ENCODE measurements at places on chromosomes 5 and 9.

- DNase-seq: no peak
- no peak overlapping the region for H3K4me3 ChIP-seq
- H3K27me3 ChIP-seq: no peaks in the 10 kb centered on the region
- H3K27ac ChIP-seq: no peak overlapping the region
These were observed 186.0 kb upstream of the KLF4 start for GRCh38 chr9:107675351-107676259.

- no peaks in the 10 kb centered on the region for H3K27me3 ChIP-seq
- H3K4me3 ChIP-seq: no peak overlapping the region
- DNase-seq: no peak
- H3K27ac ChIP-seq: no peak overlapping the region
These were observed 8.4 kb downstream of the GFI1B start for GRCh38 chr9:132986640-132987620.

- no peak for DNase-seq
- peaks cover 19% of the 10 kb centered on the region for H3K4me1 ChIP-seq
- H3K27ac ChIP-seq: no peak overlapping the region
- H3K36me3 ChIP-seq: no peaks in the 10 kb centered on the region
- no peak overlapping the region for H3K4me3 ChIP-seq
- H3K27me3 ChIP-seq: no peaks in the 10 kb centered on the region
These were observed 18.5 kb downstream of the OSTF1 start for GRCh38 chr9:75106857-75107256.

DNA sequence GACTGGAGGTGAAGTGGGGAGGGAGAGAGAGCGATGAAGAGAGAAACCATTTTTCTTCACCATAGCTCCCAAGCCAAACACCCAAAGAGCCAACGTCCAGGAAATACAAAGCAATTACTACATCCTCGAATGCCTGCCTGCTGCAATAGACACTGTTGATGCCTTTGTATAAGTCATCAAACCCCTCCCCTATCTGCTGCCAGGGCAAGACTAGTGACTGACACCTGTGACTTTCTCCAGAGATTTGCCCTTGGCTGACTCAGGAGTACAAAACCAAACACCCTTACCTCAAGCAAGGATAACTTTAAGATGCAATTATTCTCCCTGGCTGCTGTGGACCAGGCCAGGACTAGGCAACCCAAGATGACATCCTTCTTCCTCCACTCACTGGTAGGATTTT is 81.8 kb upstream of the RASA1 start:
- H3K4me3 ChIP-seq: no peak overlapping the region
- no peak for DNase-seq
- no peak overlapping the region for H3K27ac ChIP-seq

DNA sequence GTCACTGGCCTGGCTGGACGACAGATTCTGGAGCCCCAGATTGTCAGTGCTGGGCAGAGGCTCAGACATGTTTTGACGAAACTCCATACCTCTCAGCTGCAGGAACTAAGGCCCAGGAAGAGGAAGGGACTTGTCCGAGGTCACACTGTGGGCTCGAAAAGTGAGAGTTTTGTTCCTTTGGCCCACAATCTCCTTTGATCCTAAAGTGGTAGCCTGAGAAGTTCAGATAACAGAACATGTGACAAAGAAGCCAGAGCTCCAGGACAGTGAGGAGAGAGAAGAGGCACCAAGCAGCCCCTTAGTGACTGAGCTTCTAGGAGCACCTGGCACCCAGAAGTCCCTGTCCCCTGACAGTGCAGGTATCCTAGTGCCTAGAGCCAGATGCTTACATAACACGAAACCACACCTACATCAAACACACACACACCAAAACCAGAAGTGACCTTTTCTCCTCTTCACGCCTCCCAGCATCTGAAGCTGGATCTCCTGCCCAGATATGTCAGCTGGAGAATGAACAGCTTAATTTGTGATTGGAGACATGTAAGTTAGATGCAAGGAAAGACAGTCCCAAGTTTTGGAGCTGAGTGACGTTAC is 88.9 kb downstream of the ADRB2 start:
- no peak overlapping the region for H3K27ac ChIP-seq
- H3K4me1 ChIP-seq: no peaks in the 10 kb centered on the region
- no peaks in the 10 kb centered on the region for H3K36me3 ChIP-seq
- DNase-seq: no peak
- no peaks in the 10 kb centered on the region for H3K27me3 ChIP-seq
- no peak overlapping the region for H3K4me3 ChIP-seq

DNA sequence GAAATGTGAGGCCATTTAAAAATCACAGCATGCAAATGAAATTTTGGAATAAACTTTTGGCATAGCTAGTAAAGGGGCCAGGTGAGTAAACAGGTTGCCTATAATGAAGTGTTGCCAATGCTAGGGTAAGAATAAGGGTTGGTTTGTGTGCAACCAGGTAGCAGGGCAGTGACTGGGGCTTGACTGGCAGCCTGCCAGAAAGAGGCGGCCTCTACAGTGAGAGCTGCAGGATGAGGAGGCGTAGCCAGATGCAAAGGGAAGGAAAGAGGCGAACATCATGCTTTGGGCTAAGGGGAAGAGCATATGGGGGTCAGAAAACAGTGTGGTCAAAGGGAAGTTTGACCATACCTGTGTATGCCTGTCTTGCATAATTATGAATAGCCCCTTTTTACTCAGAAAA is 70.6 kb downstream of the MAST4 start:
- DNase-seq: no peak
- H3K27ac ChIP-seq: no peak overlapping the region
- H3K27me3 ChIP-seq: no peaks in the 10 kb centered on the region

GRCh38 chr5:104540448-104540847 is 977.9 kb upstream of the NUDT12 start:
- no peaks in the 10 kb centered on the region for H3K36me3 ChIP-seq
- H3K4me3 ChIP-seq: no peak overlapping the region
- no peaks in the 10 kb centered on the region for H3K4me1 ChIP-seq
- H3K27ac ChIP-seq: no peak overlapping the region
- no peak for DNase-seq

DNA sequence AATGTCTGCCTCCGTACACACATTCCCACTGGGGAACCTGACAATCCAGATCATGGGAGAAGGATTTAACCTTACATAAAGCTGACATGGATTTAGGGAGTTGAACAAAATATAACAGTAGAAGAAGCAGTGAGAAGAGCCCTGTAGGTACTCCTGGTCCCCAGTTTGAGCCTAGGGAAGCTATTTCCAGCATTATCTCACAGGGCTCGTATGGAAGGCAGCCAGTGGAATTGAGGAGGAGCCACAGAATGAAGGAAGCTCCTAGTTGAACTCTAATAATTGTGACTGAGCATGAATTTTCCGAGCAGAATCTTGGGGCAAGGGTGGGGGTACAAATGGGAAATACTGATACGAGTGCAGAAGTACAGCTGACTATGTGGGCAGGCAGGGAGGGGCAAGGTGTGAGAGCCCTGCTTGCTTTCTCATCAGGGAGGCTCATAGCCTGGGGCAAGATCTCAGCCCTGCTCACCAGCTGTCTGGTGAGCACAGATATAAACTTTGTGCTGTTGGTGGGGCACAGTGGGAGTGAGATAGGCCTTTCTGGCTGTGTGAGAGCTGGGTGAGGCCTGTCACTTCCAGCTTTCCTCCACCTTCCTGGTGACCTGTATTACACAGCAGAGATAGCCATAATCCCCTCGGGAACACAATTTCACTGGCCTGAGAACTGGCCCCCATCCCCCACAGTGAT is 290.7 kb upstream of the IL12B start:
- H3K27ac ChIP-seq: no peak overlapping the region
- no peak for DNase-seq
- H3K4me3 ChIP-seq: no peak overlapping the region
- H3K27me3 ChIP-seq: no peaks in the 10 kb centered on the region
- no peaks in the 10 kb centered on the region for H3K36me3 ChIP-seq
- H3K4me1 ChIP-seq: no peaks in the 10 kb centered on the region

DNA sequence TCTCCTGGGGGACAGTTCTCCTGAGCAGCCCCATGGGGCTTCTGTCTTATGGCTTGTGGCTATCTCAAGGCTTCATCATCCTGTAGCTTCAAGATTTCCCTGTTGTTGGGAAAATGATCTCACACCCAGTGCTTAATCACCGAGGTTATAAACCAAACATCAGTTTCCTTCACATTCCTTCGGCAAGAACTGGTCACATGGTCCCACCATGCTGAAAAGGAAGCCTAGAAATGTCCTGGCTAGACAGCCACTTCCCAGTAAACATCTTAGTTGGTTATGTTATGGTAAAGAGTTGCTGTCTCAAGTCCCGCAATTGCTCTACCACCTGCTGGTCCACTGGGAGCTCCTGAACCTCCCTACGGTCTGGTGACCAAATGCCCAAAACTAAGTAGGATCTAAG is 66.0 kb downstream of the RAB3C start:
- no peak for DNase-seq
- no peaks in the 10 kb centered on the region for H3K4me1 ChIP-seq
- no peak overlapping the region for H3K4me3 ChIP-seq

- no peak overlapping the region for H3K27ac ChIP-seq
- H3K4me3 ChIP-seq: no peak overlapping the region
- no peaks in the 10 kb centered on the region for H3K27me3 ChIP-seq
- H3K4me1 ChIP-seq: no peaks in the 10 kb centered on the region
- no peaks in the 10 kb centered on the region for H3K36me3 ChIP-seq
These were observed 69.0 kb downstream of the MFAP3 start for GRCh38 chr5:154107756-154108155.

DNA sequence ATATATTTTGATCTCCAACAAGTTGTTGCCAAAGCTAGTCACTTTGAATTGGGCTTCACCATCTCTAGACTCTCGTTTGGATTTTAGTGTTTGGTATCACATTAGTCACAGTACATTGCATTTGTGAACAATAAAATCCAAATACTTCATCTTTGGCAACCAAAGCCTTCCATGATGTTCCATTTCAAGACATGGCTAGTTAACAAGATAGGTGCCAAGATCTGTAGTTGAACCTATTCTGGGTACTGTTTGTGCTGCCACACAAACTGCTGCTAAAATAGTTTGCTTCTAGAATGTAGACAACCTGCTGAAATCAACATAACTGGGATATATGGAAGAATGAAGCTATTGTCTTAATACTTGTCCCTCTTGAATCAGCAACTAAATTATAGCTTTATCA is 207.5 kb downstream of the LRRC70 start:
- H3K27me3 ChIP-seq: no peaks in the 10 kb centered on the region
- DNase-seq: no peak
- no peaks in the 10 kb centered on the region for H3K36me3 ChIP-seq
- H3K4me1 ChIP-seq: no peaks in the 10 kb centered on the region
- no peak overlapping the region for H3K4me3 ChIP-seq

GRCh38 chr5:173327948-173328843 is at the start of gene STC2:
Gene STC2 (minus strand): TSS chr5:173328414. CDS start chr5:173328193, 221 bp downstream.
- DNase-seq: no peak
- H3K36me3 ChIP-seq: no peaks in the 10 kb centered on the region
- peaks cover 3% of the 10 kb centered on the region for H3K4me1 ChIP-seq
- H3K27ac ChIP-seq: no peak within 1 kb of the TSS
- peak within 1 kb of the TSS; percentile 2 for H3K4me3 ChIP-seq

DNA sequence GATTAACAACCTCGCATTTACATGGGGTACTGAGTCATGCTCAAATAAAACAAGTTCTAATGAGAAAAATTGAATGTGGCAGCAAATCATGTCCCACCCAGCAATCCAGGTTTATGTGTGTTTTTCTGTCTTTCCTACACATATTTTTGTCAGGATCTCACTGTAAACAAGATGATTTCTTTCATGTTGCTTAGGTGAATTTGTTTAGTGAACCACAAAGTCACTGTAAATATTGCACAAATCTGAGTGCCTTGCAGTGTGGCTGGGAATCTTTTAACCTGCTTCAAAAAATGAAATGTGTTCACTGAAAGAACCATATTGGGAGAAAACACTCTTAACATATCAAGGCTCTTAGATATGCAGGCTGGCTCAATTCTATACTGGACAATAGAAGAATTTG is 23.1 kb upstream of the ZCCHC7 start:
- H3K4me3 ChIP-seq: no peak overlapping the region
- no peaks in the 10 kb centered on the region for H3K4me1 ChIP-seq
- DNase-seq: no peak
- no peak overlapping the region for H3K27ac ChIP-seq
- H3K36me3 ChIP-seq: no peaks in the 10 kb centered on the region

GRCh38 chr9:77435688-77436087 is 212.4 kb downstream of the GNA14 start:
- DNase-seq: no peak
- no peaks in the 10 kb centered on the region for H3K36me3 ChIP-seq
- H3K4me1 ChIP-seq: no peaks in the 10 kb centered on the region
- H3K27me3 ChIP-seq: no peaks in the 10 kb centered on the region
- no peak overlapping the region for H3K27ac ChIP-seq

DNA sequence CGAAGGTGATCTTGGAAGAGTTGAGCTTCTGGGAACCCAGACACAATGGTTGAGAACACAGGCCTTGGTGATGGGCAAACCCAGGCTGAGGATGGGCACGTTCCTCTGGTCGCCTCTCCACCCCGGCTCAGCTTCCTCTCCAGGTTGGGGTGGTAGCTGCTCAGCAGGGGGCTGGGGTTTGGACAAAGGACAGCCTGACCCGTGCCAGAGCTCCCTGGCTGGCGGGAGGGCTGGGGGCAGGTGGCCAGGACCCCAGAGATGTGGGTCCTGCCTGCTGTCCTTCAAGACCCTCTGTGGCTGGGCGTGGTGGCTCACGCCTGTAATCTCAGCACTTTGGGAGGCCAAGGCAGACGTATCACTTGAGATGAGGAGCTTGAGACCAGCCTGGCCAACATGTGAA is 25.2 kb downstream of the NCS1 start:
- no peaks in the 10 kb centered on the region for H3K36me3 ChIP-seq
- no peak for DNase-seq
- no peak overlapping the region for H3K27ac ChIP-seq
- no peaks in the 10 kb centered on the region for H3K27me3 ChIP-seq
- H3K4me3 ChIP-seq: no peak overlapping the region

DNA sequence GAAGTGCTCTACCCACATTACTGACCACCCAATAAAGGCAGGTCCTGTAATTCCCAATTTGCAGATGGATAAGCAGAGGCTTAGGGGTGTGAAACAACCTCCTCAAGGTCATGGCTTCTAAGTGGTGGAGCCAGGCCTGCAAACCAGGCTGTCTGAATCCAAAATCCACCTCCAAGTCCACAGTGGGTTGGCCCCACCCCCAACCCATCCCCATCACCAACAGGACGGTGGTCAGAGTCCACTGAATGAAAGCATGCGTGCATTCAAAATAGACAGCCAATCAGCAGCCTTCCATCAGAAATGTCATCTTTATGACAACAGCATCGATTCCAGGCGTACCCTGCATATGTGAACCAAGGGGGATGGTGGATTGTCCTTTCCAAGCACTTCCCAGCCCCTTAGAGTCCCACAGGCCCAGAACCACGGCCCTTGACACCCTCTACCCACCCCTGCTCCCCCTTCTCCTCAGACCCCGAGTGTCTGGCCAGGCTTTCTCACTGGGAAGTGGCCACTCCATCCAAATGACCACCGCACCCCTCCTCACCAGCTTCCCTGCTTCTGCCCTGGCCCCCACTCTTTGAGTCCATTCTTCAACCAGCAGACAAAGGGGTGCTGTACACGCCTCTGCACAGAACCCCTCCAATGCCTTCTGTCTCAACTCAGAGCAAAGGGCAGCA is 133.1 kb downstream of the KCNIP1 start:
- H3K36me3 ChIP-seq: no peaks in the 10 kb centered on the region
- no peak for DNase-seq
- H3K4me3 ChIP-seq: no peak overlapping the region

Measured in effector memory CD4-positive, alpha-beta T cell (primary cell).